Left lobe of liver (tissue), 2 donors: ENCODE measurements at places on chromosomes 4 and X. TPM values are rescaled to one million over a fixed set of nuclear protein-coding genes. Genes with fewer than 3 reads are reported as not detected.

The NFXL1 gene
- 5.7 TPM for total RNA-seq

The PLP1 gene
- total RNA-seq, result 0.81 TPM

The ENPEP gene
- 18.9 TPM for total RNA-seq

The GPR173 gene
- total RNA-seq, result 0.23 TPM

The RPL34 gene
- total RNA-seq, result 334 TPM

The MAGEC3 gene
- total RNA-seq, result not detected

The GATA1 gene
- total RNA-seq, result 0.35 TPM

The TAF9B gene
- 3.0 TPM for total RNA-seq

The MSMO1 gene
- total RNA-seq, result 93.5 TPM

The VGLL1 gene
- not detected for total RNA-seq

The LRRC66 gene
- total RNA-seq, result 0.18 TPM

The DCAF12L1 gene
- total RNA-seq, result not detected

The NXF2 gene
- not detected for total RNA-seq

The GLUD2 gene
- total RNA-seq, result 3.7 TPM

The S100G gene
- not detected for total RNA-seq

The DCAF8L2 gene
- not detected for total RNA-seq

The CXCL11 gene
- total RNA-seq, result not detected

The MAGEA1 gene
- total RNA-seq, result not detected
